ENCODE measurements at places on chromosomes 11 and 22.

DNA sequence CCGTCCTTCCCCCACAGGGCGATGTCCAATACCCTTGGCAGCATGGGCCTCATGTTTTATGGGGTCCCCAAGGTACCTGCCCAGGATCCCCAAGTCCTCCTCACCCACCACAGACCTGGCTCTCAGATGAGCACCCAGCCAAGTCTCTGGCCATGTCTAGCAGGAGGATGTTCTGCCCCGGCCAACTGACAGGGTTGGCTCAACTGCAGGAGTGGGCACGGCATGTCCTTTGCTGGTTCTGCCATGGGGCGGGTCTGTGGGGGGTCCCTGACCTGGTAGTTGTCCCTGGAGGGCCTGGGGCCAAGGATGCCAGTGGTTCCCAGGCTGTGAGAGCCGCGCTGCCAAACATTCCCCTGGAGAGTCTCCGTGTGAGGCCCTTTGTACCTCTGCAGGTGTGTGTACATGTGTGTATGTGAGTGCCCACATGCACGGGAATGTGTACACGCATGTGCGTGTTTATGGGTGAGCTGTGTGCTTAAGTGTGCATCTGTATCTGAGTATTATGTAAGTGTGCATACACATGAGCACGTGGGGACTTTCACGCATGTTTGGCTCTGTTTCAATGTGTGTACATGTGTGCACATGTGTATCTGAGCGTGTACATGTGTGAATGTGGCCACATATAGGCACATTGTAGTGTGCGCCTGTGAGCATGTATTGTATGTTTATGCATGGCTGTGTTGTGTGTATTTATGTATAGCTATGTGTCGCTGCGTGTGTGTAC lies 85.5 kb downstream of the KCNQ1 start:
- no peak for DNase-seq

- DNase-seq: no peak
These were observed 5.6 kb upstream of the LRFN4 start for GRCh38 chr11:66851239-66851596.

- no peak for DNase-seq
These were observed 21.7 kb downstream of the SLC37A2 start for GRCh38 chr11:125084761-125085231.

DNA sequence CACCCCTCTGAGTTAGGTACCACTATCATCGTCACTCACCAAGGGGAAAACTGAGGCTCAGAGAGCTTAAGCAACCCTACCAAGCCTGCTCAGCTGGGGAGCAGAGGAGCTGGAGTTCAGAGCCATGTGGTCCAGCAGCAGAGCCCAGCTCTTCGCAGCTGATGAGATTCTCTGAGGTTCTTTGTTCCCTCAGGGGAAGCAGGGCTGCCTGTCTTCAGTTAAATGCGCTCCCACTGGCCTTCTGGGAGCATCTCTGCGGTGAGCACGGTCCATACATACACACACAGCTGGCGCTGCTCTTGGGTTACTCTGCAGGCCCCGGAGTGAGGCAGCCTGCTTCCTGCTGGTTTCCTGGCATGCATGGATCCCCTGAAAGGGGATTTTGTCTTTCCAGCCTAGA lies 5.2 kb upstream of the PTGDR2 start:
- DNase-seq: no peak

- no peak for DNase-seq
These were observed 44.4 kb downstream of the NAT10 start for GRCh38 chr11:34149786-34150185.

- no peak for DNase-seq
These were observed 14.0 kb upstream of the ACR start for GRCh38 chr22:50723991-50724390.

DNA sequence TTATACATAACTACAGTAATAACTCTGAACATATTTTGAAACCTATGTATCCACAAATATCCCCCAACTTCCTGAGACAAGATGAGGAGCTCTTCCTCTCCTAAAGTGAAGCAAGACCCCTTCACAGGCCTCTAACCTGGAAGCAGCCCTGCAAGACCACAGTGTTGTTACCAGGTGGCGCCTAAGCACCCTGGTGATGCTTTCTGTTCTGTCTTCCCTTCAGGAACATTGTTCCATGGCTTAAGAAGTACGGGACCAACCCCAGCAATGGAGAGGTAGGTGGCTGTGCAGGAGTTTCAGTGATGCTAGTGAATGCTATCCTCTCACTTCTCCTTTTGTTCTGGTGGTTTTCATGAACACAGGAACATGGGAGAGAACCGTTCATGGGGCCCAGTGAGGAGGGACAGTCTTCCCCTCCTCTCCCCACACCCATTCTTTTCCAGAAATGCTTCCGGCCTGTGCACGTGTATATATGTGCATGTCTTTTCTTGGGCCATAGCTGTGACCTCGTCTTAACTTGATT lies 6.4 kb downstream of the PPIL2 start:
- no peak for DNase-seq

- peak; percentile 38 for DNase-seq
These were observed 93.9 kb downstream of the TECTA start for GRCh38 chr11:121194731-121195596.

DNA sequence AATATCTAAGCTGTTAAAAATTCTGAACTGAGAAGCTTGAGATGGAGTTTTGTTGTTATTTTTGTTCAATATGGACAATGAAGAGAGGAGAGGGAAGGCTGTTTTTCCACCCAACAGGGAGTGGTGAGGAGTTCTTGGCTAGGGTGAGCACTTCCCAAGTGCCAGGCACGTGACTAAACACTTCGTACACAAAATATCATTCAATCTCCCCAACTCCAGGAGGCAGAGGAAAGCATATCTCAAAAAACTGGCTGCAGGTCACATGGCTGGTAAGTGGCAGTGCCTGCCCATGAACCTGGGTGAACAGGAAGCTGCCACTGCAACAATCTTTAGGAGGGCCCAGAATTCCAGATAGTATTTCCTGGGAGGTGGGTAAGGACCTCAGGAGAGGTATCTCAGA lies 11.6 kb downstream of the ELF5 start:
- peak; percentile 3 for DNase-seq

- no peak for DNase-seq
These were observed 720.0 kb upstream of the CNTN5 start for GRCh38 chr11:98300719-98301118.

GRCh38 chr11:108494182-108494581 lies 4.0 kb downstream of the POGLUT3 start:
- DNase-seq: no peak

DNA sequence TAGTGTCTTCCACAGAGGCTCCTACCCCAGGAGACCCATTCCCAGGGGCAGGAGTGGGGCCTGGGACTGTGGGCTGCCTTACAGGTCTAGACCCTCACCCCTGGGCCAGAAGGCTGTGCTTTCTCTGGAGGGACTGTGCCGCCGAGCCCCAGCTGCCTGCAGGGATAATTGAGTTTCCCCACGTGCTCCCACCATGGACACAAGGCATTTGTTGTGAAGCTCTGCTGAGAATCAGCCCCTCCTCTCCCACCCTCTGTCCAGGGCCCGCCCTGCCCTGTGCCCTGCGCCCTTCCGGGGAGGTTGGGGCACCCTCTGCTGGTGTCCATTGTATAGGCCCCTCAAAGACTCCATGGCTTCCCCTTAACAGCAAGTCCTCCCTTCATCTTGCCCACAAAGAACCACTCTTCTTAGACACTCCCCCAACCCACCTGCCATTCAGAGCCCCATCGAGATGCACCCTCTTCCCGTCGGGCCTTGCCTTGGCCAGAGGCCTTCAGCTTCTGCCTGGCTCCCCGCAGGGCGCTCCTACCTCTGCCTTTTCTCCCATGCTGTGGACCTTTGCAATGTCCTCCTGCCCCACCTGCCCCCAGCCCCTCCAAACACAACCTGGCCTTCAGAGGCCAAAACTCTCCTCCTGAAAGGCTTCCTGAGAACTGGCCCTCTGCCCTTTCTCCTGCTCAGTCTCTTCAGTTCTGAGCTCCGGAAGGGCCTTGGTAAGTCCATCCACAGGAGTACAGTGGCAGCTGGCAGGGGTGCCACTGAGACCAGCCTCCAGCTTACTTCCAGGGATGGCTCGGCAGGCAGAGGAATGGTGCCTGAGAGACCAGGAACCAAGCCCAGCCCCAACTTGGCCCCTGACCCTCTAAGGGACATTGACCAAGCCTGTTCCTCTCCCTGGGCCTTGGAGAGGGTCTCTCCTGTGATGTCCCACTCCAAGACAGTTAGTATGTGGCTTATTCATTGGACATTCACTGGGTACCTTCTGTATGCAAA lies 22.4 kb downstream of the DUSP8 start:
- no peak for DNase-seq

- no peak for DNase-seq
These were observed 707 bp upstream of the FTH1 start for GRCh38 chr11:61967924-61968757.

GRCh38 chr11:62116451-62116850 lies 7.4 kb upstream of the INCENP start:
- DNase-seq: no peak

DNA sequence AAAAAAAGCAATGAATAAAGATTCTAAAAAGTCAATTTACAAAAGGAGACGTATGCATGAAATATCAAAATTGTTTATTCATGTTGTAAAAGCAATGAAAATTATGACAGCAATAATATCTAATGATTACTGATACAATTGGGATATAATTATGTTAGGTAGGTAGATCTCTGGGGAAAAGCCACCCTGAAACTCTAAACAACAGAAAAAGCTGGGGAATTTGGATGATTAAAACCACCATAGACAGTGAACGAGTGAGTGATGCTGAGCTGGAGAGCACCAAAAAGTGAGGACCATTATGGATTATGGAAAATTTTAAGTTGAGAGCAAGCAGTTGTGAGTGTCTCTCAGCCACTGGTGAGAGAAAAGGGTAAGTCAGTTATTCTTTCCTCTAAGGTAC lies at the start of gene OR10G8:
TSS of gene OR10G8 (plus strand) at position 301 of the 400 bp plus-strand sequence. CDS start 2,825 bp downstream, outside the sequence.
- no peak for DNase-seq

- peak; percentile 96 for DNase-seq
These were observed 61.4 kb upstream of the BMAL1 start for GRCh38 chr11:13216019-13216710.

DNA sequence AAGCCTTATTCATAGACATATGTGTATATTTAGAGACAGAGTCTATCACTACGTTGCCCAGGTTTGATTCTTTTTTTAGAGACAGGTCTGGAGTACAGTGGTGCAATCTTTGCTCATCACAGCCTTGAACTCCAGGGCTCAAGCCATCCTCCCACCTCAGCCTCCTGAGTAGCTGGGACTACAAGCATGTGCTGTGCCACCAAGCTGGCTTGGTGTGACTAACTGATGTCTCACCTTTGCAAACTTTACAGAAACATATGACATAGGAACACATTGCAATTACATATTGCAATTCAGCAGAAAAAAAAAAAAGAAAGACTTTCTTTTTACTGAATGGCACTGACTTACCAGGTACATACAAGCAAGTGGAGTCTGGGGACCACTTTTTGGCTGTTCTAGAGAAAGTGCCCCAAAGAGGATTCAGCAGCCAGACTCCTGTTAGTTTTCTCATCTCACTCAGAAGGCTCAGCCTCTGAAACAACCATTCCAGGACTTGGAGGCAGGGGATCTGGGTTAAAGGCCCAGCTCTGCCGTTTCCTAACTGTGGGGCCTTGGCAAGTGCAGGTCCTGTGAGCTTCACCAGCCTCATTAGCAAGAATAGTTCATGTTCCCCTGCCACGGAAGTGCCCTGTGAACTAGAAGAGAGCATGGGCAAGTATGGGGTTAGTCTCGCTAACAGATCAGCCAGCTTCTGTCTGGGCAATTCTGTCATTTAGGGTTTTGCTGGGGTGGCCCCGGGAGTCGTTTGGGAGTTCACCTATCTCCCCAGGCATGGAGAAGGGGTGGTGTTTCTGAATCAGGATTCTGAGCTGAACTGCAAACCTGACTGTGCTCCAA lies 11.3 kb upstream of the NFAM1 start:
- DNase-seq: no peak

DNA sequence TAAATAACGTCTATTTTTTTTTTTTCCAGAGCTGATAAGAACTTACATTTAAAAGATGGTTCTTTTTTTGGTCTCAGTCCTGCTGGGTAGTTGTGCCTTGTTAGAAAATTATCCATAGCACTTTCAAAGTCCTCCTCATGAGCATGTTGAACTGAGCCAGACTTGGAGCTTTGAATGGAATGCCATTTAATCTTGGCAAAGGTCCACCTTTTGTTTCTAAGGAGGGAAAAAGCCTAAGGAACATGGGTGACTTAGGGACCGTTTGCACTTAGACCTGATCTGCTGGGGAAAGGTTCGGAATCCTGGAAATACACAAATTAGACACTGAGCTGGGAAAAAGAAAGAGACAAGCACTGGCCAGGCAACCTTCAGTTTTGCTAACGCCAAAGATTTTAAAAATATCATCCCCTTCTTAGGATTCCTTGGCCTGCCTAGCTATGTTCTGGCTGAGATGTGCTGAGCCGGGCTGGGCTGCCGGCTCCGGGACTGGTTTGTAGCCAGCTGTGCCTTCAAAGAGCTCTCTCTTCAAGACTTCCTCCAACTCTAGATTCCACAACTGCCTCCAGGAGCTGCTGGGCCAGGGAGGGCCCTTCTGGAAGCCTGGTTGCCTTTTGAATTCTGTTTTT lies 67.4 kb downstream of the ENDOD1 start:
- DNase-seq: no peak

GRCh38 chr22:27727673-27728451 lies 73.7 kb downstream of the MN1 start:
- DNase-seq: no peak

GRCh38 chr11:69509846-69510390 lies 28.5 kb downstream of the LINC01488 start:
- no peak for DNase-seq

DNA sequence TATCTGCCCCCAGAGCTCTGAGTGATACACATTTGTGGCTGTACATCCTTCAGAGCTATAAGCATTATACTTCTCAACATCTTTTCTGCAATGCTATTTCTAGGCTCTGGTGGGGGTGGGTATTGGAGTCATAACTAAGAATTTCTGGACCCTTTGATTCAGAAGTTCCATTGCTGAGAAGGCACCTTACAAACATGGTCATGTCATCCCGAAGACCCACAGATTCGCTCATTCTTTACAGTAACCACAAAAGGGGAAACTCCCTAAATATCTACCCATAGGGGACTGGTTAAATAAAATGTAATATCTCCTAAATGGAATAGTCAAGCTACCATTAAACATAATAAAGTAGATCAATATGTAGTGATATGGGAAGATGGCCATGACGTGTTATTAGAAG lies 98.8 kb downstream of the PRR5L start:
- no peak for DNase-seq

DNA sequence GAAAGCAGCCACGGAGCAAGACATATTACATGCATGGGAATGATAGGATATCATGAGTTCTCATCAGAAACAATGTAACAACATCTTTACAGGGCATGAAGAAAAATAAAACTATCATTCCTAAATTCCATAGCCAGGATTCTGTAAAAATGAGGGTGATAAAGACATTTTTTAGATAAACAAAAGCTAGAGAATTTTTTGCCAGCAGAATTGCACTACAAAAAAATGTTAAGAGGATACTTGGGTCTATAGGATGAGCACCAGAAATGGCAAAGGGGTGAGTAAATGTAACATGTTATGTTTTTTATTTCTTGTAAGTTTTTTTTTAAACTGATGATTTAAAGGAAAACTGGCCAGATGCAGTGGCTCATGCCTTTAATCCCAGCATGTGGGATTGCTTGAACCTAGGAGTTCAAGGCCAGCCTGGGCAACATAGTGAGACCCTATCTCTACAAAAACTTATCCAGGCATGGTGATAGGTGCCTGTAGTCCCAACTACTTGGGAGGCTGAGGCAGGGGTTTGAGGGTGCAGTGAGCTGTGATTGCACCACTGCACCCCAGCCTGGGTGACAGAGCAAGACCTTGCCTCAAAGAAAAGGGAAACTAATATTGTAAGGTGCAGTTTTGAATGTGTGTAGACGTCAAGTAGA lies 33.2 kb downstream of the TBX1 start:
- no peak for DNase-seq
